ENCODE measurements at places on chromosomes 2 and 18. TPM values are rescaled to one million over a fixed set of nuclear protein-coding genes. Genes with fewer than 3 reads are reported as not detected.

GPR35 gene
- 1.1 TPM for total RNA-seq

SULT1C4 gene
- 13.3 TPM for total RNA-seq

DNA sequence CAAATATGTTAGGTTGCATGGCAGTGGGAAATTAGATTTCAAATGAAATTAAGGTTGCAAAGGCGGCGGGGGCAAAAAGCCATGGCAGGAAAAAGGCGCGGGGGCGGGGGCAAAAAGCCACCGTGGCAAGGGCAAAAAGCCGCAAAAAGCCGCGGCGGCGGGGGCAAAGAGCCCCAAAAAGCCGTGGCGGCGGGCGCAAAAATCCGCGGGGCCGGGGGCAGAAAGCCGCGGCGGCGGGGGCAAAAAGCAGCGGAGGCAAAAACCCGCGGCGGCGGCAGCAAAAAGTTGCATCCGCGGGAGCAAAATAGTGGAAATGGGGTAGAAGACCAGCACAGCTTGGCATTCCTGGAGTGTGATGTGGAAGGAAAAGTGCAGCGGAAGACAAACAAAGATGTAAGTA, 417.1 kb downstream of the ANKRD30B start:
- DNase-seq = no peak

DNA sequence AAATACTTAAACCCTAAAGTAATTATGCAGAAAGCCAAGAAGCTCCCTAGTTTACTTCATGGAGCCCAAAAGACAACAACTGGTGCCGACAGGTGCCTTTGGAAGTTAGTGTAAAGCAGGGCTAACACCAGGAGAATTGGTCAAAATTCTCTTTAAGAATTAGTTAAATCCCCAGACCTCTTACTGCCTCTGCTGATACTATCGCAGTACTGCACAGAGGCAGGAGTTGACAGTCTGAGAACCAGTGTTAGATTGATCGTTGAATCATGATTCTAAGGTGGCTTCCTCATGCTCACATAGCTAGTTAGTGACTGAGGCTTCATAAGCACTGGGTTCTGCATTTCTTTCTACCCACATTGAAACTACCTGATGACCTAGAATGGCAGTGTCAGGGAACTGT, 445.0 kb downstream of the XIRP2 start:
- DNase-seq = no peak

GRCh38 chr2:107336526-107336925, 450.6 kb upstream of the ST6GAL2 start:
- peak; percentile 52 for DNase-seq

ASB18 gene
- total RNA-seq = 4.7 TPM

DNA sequence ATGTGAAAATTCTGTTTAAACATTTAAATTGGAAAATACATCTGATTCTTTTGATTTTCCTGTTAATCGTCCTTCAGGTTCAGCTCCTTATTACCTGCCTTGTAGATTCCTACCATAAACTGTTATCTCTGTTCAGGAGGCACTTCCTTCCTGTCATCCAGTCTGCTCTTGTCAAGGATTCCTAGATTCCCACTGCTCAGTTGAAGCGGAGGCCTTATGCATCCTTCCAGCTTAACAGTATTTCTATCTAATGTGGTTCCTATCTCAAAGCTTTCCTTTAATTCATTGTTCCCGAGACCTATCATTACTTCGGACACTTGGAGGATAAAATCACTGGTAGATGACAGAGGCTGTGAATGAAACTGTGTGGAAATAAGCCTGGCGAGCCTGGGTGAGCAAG, 12.0 kb downstream of the SPAG16 start:
- DNase-seq = no peak

- DNase-seq = no peak
Observed at GRCh38 chr2:42096869-42097591, 49.2 kb downstream of the PKDCC start.

DNA sequence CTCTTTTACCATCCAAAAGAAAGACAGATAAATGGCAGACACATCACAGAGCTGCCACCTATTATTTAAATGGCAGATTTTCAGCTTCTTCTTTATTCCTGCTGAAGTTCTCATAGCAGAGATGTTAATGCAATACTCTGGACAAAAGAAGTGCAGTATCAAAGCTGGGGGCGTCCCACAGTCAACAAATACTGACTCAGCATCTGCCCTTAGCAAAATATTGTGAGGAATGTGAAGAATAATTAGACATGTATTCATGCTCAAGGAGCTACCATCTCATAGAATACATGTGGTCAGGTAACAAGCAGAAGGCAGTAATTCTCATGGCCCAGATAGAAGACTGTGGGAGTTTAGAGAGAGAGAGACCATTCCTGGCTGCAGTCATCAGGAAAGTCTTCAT, 108.0 kb upstream of the TANK start:
- no peak for DNase-seq

GRCh38 chr2:25664183-25664964, 9.0 kb downstream of the DTNB start:
- peak; percentile 83 for DNase-seq

GRCh38 chr2:80135001-80135400, 169.6 kb downstream of the LRRTM1 start:
- no peak for DNase-seq

ICA1L gene
- total RNA-seq = 12.1 TPM

DNA sequence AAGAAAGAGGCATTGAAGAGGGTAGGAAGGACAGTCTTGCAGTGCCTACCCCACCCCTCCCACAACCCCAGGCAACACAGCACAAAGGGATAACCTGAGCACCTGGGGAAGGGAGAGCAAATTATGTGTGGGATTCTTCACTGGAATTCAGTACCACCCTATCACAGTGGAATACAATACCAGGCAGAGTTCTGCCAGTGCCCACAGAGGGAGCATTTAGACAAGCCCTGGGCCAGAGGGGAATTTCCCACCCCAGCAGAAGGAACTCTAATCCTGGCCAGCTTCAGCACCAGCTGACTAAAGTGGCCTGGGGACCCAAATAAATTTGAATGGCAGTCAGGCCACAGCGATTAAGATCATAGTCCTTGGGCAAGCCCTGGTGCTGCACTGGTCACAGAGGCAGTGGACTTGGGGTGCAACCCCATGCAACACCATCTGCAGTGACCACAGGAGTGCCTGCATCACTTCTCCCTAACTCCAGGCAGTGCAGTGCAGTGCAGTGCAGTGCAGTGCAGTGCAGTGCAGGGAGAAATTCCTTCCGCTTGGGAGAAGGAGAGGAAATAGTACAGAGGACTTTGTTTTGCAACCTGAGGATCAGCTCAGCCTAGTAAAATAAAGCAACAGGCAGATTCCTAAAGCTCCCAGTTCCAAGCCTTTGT, 147.8 kb upstream of the SRD5A2 start:
- no peak for DNase-seq

GRCh38 chr2:6810961-6811360, 54.7 kb downstream of the CMPK2 start:
- DNase-seq = peak; percentile 22

GRCh38 chr2:95328358-95329125, 31.4 kb downstream of the KCNIP3 start:
- no peak for DNase-seq

COL5A2 gene
- total RNA-seq = 787 TPM

DNA sequence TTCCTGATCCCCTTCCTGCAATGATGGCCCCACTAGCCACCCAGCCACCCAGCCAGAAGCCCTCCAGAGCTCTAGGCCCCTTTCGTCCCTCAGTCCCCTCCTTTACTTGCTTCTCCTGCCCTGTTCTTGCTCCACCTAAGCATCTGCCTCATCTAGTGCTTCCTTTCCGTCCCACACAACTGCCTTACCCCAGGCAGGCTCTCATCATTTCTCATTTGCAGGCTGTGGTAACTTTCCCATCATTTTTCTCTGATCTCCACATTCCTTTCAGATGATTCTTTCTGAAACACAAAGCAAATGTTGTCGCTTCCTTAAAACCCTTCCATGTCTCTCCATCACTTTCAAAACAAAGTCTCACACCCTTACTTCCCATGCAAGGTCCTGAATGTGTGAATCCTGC, 459.8 kb downstream of the METTL4 start:
- DNase-seq = no peak

DNA sequence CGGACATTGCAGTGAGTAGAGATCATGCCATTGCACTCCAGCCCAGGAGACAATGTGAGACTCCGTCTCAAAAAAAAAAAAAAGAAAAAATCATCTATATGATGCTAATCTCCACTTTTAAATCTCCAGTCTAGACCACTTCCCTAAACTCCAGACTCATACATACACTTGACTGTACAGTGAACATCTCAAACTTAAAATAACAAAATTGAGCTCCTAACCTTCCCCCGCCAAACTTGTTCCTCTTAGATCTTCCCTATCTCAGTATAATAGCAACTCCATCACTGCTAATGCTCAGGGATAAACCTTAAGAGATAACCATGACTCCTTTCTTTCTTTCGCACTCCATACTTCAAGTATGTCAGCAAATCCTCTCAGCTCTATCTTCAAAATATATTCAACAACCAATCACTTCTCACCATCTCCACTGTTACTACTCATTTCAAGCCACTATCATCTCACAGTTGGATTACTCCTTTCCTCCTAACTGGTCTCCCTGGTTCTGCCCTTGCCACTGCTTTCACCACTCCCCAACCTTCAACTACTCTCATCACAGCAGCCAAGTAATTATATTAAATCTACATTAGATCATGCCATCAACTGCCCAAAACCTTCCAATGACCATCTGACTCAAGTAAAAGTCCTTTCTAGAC, 12.0 kb downstream of the MEMO1 start:
- no peak for DNase-seq

MC5R gene
- 2.9 TPM for total RNA-seq

GRCh38 chr2:65129286-65129825, 550 bp downstream of the RAB1A start:
- DNase-seq = peak; percentile 70

EML6 gene
- total RNA-seq = 18.8 TPM

- peak; percentile 60 for DNase-seq
Observed at GRCh38 chr18:45670281-45670962, 53.6 kb upstream of the SLC14A1 start.

DNA sequence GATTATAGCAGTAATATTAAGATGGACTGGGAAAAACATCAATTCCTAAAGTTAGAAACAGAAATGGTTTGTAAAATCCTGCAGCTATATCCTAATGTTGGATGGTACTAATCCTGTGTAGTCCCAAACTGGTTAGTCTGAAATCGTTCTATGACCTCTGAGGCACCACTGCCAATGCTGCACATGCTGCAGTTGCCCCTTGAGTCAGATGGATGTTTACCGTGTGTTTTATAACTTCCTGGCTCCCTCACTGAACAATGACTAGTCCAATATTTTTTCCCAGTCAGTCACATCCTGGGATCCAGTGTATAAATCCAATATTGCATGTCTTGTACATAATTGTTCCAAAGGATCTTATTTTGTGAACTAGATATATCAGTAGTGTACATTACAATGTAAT, 226.7 kb upstream of the PKDCC start:
- DNase-seq = no peak

GRCh38 chr2:239256350-239256743, 144.5 kb downstream of the HDAC4 start:
- no peak for DNase-seq

DNA sequence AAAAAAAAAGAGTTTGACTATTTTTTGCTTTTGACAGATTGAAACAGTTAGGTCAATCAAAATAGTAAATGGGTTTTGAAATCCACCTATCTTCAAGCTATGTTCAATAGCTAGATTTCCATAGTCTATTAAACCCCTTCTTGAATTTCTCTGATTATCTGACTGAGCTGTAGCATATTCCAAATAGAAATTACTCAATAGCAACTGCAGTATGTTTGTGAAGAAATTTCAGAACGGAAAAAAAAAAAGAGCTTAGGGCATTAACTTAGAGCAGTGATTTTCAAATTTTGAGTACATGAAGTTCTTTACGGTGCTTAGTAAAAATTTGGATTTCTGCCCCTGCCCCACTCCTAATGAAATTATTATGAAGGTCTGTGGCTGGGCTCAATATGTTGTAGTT, 432.3 kb downstream of the LRP1B start:
- no peak for DNase-seq

GRCh38 chr2:8679827-8680731, 1.8 kb upstream of the ID2 start:
- peak; percentile 70 for DNase-seq

DNA sequence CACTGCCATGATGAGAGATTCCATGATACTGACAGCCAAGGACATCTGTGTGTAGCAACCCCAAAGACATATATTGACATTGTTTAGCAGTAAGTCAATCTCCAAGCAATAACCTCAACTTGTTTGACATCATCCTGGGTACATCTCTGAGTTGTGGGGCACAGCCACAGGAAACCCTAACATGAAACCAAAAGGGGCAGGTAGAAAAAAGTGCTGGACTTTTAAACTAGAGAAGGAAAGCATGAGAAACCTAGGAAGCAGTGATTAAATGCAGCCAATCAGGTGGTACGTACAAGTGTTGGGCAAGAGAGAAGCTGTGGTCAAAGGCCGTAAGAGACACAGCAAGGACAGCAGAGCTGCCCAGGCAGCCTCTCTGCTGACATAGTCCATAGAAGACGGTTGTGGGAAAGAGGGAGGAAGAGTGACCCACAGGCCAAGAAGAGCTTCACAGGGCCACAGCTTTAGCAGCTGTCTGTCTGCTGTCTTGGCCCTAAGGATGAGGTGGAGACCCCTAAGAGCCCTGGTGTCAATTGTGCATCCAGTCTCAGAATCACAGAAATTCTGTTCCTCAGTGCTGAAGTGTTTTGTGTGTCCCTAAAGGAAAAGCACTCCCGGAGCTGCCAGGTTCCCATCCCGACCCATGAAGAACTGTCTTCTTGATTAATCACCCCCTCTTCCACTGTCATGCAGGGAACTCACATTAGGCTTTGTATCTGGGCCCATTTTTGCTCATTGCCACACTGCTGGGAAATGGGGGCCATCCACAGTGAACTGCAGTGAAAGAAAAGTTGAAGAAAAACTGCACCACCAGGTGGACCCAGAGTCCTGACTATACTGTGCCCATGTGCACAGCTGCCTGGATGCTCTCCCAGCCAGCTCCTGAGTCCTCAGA, 25.4 kb upstream of the CHN1 start:
- DNase-seq = peak; percentile 39

DNA sequence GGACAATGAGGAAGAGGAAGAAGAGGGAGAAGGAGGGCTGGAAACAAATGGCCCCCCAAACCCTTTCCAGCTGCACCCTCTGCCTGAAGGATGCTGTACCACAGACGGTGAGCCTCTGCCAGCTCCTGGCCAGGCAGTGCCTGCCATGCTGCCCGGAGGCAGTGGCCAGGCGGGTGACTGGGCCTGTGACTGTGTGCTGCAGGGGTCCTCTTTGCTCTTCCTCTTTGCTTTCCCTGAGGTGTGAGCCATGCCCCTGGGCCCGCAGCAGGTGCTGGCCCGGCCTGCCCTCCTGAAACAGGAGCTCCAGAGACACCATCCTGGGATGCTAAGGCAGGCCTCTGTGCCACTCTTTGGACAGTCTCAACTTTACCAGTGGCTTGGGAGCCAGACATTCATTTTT, 28.6 kb downstream of the GREB1 start:
- no peak for DNase-seq

DNA sequence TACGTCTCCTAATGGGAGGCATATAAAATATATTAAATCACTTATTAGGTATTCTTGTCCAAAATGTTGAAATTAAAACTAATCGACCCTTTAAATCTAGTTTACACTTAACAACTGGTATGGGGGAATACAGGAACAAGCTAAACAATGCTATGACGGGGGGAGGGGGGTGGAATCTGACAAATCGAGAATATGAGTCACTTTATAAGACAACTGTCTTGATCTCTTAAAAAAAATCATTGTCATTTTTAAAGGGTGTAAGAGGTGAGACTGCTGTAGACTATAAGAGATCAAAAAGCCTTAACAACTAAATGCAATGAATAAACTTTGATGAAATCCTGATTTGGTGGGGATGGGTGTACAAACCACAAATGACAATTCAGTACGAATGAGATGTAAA, 6.0 kb downstream of the MAP3K2 start:
- no peak for DNase-seq

Measured in muscle of leg (tissue), 16 donors.